Central memory CD4-positive, alpha-beta T cell (primary cell): ENCODE measurements at places on chromosomes 7 and 10.

DNA sequence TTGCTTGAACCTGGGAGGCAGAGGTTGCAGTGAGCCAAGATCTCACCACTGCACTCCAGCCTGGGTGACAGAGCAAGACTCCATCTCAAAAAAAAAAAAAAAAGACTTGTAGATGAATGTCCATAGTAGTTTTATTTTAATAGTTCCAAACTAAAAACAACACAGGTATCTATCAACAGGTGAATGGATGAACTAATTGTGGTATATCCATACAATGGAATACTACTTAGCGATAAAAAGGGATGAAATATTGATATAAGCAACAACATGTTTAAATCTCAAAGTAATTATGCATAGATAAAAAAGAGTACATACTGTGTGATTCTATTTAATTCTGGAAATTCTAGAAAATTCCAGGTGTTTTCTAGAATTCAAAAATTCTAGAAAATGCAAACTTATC lies 37.5 kb upstream of the MRPS16 start:
- no peak for DNase-seq

DNA sequence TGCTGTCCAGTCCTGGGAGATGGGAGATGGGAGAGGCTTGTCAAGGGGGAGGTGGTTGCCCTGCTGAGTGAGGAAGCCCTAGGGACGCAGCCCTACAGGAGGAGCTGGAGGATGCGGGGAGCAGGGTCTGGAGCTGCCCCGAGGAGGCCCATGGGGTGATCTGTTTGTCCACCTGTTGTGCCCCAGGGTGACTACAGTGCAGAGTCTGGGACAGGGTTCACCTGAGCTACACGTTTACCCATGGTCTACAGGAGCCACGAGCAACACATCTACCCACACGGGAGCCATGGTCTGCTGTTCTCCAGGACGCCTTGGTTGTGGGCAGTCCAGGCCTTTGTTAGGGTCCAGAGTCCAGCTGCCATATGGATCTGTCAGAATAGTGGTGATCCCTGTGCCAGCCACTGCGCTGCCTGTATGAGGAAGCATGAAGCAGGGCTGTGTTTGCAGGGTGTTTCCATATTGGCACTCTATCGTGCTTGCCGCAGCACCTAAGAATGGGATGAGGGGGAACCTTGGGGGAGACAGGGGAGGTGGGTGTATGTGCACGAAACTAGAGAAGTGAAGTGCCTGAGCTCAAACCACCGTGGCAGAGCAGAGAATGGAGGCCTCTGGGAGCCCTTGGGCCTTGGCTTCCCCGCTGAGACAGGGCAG lies 23.7 kb downstream of the ZNF775 start:
- DNase-seq, result no peak

DNA sequence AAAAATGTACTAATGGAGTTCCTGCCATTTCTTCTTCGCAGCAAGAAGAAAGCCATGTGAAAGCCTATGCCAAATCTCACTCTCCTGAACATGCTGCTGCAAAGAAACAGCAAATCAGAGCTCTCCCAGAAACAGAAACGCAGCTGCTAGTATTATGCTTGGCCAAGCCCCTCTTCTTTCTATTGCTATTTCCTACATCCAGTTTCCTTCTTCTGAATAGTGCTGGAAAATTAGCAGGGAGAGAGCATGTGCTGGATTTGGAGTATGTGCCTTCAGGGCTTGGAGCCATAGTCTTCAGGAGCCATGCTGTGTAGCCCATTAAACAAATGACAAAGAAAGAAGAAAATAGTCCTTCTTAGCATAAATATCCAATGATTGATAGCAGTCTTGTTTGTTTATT lies 852.0 kb upstream of the PHF14 start:
- no peak for DNase-seq

DNA sequence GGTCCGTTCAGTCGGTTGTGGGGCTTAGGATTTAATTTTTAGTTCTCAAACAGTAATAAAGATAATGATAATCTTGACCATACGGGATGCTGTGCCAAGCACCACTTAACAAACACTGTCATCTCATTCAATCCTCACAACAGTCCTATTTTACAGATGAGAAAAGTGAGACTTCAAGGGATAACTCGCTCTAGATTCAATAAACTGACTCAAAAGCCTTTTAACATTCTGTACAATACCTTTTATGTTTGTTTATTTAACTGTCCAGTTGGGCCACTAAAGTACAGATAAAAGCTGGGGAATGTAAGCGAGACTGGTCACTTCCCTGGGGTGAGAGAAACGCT lies 437 bp upstream of the CFAP69 start:
- DNase-seq, result no peak

GRCh38 chr10:66783316-66783715 lies 142.5 kb upstream of the LRRTM3 start:
- DNase-seq, result no peak

GRCh38 chr10:42984761-42985325 lies 92.0 kb upstream of the RET start:
- DNase-seq, result no peak

GRCh38 chr10:131743190-131744151 lies 157.3 kb upstream of the PPP2R2D start:
- no peak for DNase-seq

DNA sequence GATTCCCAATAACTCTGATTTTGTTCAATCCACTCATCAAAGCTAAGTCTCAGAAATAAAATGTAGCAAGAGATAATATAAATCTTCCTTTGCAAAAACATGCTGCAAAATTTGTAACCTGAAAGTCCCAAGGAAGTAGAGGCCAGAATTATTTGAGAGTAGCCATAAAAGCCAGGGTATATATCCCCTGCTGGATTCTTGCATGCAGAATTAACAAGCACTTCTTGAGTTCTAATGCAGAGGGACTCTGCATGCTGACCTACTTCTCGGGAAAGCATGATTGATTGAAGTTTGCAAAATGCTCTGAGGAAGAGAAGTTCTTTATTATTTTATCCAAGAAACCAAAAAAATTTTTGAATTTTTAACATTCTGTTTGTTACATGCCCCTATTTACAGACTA lies 121.6 kb downstream of the THSD7A start:
- DNase-seq, result no peak

DNA sequence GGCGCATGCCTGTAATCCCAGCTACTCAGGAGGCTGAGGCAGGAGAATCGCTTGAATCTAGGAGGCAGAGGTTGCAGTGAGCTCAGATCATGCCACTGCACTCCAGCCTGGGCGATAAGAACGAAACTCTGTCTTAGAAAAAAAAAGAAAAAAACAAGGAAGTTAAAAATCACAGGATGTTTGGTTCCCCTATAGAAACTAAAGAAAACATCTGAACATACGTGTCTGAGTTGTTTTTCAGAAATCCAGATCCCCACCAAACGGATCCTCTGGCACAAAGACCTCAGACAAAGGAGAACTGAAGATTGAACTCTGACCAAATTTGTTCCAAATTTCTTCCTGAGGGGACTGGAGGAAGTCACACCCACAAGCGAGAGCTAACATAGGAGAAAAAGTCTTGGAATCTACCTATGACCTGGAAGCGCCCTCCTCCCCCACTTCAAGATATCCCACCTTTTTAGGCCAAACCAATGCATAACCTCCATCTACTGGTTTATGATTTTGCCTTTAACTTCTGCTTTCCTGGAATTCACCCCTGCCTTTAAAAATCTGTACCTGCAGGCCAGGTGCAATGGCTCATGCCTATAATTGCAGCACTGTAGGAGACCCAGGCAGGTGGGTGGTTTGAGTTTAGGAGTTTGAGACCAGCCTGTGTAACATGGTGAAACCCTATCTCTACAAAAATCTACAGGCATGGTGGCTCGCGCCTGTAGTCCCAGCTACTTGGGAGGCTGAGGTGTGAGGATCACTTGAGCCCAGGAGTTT lies 19.7 kb upstream of the SIRT1 start:
- DNase-seq, result no peak

GRCh38 chr10:26357203-26357602 lies 80.9 kb upstream of the APBB1IP start:
- no peak for DNase-seq

- DNase-seq, result no peak
These were observed 63.3 kb downstream of the AKR1B1 start for GRCh38 chr7:134395604-134396003.

DNA sequence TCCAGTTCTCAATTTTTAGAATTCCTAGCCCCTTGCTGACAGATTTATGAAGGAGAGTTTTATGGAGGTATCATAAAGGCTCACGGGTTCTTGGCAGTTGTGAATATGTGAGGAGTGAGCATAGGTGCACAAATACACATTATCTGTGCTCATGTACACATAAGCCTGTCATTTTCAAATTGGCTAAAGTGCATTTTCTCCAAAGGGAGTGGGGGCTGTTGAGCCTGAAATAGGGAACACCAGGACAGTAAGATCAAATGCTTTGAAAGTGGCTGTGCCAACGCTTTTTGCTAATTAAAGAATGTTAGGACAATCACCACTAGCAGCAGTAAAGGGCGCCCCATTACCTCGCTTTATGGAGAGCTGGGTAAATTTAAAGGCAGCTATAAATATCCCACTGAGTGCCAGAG lies 8.3 kb upstream of the LRRC4 start:
- no peak for DNase-seq

- DNase-seq, result no peak
These were observed 372.4 kb downstream of the SUGCT start for GRCh38 chr7:40507166-40507565.

DNA sequence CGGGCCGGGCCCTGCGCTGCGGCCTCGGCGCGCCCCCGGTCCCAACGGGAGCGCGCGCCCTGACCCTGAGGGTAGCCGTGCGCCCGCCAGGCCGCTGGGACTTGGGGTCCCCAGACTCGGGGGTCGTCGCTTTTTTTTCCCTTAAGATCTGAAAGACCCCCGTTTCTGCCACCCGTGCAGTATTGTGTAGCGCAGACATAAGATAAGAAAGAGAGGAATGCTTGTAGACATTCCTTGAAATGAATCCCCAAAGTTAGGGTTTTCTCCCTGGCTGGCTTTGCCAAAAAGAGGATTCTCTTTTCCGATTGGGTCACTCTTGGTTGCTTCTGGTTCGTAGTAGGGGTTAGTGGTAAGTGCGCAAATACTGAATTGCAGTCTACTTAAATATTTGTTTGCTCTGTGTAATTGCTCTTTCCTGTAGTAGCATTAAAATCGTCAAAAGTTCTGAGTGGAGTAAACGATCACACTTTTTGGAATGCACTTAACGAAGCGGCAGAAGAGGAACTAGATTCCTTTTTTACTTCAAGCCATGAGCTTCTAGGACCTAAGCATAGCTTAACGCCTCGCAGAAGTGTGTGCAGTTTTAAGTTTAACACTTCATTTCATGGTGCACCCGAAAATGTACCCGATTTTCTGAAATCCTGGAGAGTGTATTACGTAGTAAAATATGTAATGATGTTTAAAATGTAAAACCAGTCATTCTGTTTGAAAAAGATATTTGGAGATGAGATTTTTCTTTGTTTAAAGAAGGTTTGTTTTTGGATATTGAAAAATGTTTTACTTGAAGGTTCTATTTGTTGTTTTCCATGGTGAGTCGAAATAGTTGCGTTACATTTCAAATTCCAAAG lies 1.3 kb downstream of the CUL1 start:
- no peak for DNase-seq

DNA sequence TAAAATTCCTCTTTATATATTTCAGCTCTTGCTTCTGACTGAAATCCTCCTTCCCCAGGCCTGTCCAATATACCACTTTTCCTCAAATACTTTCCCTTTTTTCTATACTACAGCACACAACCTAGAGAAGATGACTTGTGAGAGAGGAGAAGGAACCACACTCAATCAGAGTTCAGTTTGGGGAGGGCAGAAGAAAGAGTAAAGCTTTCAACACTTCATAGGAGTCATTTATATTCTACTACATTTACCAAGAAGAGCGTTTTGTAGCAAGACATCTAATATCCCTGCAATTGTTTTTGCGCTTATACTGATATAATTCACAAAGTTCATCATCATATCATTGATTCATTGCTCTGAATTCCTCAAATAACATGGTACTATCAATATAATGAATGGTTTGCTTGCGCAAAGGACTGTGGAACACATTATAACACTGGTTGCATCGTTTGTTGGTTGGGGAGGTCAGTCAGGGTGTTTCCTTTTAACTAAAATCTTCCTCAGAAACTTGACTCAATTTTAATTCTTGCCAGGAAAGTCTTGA lies 792.5 kb upstream of the CELF2 start:
- no peak for DNase-seq

DNA sequence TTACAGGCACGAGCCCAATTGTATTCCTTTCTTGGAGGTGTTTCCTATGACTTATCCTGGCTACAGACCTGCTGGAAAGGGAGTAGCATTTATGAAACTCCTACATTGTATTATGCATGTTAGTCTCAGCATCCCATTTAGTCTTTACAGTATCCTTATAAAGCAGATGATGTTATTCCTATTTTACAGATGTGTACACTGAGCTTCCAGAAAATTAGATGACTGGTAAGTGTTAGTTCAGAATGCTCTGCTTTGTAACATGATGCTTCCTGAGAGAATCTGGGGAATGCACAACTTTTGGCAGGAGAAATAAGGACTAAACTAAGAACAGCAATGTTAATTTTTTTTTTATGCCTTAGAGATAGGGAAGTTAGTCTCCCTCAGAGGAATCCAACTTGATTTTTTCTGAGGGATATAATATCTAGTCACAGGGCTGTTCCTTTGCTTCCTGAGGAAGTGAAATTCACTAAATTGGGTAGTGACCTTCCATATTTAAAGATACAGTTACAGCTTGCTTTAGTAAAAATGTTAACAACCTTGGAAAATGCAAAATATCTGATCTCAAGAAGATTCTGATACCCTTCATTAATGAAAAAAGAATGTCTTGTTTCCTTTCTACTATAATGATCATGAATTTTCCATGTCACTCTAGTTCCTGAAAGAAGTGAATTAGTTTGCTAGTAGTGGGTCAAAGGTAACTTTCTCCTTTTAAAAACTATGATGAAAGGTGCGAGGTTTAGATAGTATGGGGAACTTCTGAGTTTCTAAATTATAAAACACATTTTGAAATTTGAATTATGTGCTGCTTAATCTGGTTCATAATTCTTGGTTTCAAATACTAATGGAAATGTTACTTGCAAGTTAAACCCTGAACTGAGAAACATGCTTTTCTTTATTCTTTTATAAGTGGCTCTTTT lies 194.0 kb upstream of the PRPS1L1 start:
- no peak for DNase-seq

DNA sequence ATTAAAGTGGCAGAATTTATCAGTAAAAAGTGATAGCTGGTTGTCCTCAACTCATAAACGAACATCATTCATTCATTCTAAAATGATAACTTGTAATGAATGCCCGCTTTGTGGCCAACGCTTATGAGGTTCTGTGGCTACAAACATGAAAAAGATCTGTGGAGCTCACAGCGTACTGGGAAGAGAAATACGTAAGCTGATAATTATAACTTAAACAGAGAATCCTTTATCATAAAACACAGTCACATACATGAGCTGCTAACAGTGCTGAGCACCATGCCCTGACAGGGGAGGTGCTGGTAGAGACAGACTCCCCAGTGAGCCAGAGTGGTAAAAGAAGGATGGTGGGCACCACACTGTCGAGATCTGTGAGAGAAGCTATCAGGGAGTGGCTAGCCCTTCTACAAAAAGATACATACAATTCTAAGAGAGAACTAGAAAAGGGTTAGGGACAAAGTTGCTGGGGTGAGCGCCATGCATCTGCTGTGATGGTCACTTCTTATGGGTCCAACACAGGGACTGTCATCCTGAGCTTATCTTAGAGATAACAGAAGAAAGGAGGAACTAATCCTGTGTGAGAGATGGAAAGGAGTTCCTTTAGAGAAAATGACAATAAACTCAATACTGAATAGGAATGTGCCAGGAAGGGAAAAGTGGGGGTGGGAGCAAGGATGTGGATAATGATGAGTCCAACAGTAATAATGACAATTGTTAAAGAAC lies 106.7 kb downstream of the USP6NL start:
- DNase-seq, result no peak
